Activated T-cell treated with anti-CD3 and anti-CD28 coated beads, Interleukin-2, amount 50 U/mL, for 72 hours (primary cell): ENCODE measurements at places on chromosomes 2 and 18. TPM values are rescaled to one million over a fixed set of nuclear protein-coding genes. Genes with fewer than 3 reads are reported as not detected.
A peak's percentile ranks its signal among the peaks of the same experiment; 100 is the strongest.

DNA sequence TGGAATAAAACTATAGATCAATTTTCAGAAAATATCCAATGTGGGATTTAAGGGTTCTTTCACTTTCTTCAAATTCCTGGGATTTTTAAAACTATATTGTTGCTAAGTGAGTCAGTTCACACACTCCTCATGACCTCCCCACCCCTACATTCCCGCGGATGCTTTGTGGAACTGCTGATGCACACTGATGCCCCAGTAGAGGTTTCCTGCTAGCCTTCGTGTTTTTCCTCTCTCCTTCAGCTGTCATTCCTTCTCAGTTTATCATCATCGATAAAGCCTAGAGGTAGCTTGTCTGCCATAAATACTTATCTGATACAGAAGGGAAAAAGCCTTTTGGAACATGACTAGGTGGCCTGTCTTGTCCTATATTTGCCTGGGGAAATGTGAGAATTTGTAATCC, 67.4 kb upstream of the GALNT5 start:
- no peaks in the 10 kb centered on the region for H3K4me1 ChIP-seq
- H3K4me3 ChIP-seq, result no peak overlapping the region
- no peak overlapping the region for H3K27ac ChIP-seq
- H3K36me3 ChIP-seq, result no peaks in the 10 kb centered on the region
- no peak for DNase-seq
- peaks cover 11% of the 10 kb centered on the region for H3K27me3 ChIP-seq

G6PC2 gene
- total RNA-seq, result not detected

SERPINB2 gene
- not detected for total RNA-seq

DNA sequence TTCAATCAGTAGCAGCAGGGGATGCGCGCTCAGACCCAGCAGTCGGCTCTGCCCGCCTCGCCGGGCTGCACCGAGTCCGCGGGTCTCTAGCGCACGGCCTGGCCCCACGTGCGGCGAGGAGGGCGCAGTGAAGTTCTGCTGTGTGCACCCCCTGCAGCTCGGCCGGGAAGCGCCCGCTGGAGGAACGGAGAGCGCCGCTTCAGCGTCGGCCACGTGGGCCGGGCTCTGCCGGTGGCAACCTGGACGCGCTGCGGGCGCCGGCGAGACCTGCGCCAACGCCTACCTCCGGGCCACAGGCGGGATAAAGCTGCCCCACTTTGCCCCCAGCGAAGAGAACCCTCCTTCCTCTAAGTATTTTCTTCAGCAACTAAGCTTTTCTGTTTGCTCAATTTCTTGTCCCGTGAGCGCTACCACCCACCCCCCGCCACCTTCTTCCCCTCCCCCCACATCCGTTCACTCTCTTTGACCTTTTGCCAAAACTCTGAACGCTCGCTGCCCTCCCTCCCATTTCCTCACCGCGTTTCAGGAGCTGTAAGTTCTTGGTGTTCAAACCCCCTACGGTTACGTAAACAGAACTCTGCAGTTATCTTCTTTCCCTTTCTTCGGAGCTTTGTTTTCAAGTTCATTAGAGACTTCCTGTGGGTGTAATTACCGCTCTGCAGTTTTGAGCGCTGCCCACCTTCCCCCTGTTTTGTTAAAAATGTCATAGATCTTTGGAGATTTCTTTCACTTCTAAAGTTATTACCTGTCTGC, 42.6 kb upstream of the EDAR start:
- peak overlapping the region; percentile 74 for H3K27ac ChIP-seq
- H3K36me3 ChIP-seq, result peaks cover 9% of the 10 kb centered on the region
- no peaks in the 10 kb centered on the region for H3K27me3 ChIP-seq
- peak overlapping the region; percentile 85 for H3K4me3 ChIP-seq
- peak; percentile 56 for DNase-seq

COL3A1 gene
- total RNA-seq, result not detected

DNA sequence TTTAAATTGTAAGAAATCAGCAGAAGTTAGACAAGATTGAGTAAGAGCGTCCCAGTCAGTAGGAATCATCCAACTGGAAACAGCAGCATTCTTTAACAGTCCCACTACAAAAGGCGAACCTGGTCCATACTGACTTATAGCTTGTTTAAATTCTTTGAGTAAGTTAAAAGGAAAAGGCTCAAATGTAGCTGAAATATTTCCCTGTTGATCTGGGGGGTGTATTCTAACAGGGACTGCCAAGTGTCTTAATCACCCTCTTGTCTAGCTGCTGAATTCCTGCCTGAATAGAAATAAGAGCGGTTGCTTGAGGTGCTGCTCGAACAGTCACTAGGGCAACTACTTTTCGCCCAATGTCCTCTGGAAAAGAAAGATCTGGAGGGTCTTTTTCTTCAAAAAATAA, 56.4 kb upstream of the FMNL2 start:
- DNase-seq, result no peak
- peaks cover 5% of the 10 kb centered on the region for H3K36me3 ChIP-seq
- peaks cover 11% of the 10 kb centered on the region for H3K27me3 ChIP-seq
- H3K4me1 ChIP-seq, result no peaks in the 10 kb centered on the region
- no peak overlapping the region for H3K4me3 ChIP-seq

DNA sequence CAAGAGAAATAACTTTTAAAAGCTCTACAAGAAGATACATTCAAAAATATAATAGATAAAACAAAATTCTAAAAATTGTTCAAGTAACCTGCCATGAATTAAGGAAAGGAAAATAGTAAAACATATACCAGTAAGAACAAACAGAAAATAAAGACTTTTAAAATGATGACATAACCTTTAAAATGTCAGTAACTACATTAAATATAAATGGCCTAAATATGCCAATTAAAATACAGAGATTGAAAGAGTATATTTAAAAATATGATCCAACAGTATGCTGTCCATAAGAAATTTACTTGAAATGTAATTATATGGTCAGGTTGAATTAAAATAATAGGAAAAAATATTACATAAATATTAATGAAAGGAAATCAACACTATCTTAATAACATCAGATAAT, 911.7 kb upstream of the POU3F3 start:
- H3K4me3 ChIP-seq, result no peak overlapping the region
- no peaks in the 10 kb centered on the region for H3K4me1 ChIP-seq
- H3K27ac ChIP-seq, result no peak overlapping the region
- no peaks in the 10 kb centered on the region for H3K27me3 ChIP-seq
- peaks cover 1% of the 10 kb centered on the region for H3K36me3 ChIP-seq
- DNase-seq, result no peak

GRCh38 chr18:23238651-23239349, 103.5 kb downstream of the CABLES1 start:
- H3K4me3 ChIP-seq, result peak overlapping the region; percentile 78
- H3K27ac ChIP-seq, result peak overlapping the region; percentile 85
- H3K27me3 ChIP-seq, result no peaks in the 10 kb centered on the region
- H3K36me3 ChIP-seq, result no peaks in the 10 kb centered on the region
- H3K4me1 ChIP-seq, result peaks cover 45% of the 10 kb centered on the region

XDH gene
- 0.07 TPM for total RNA-seq

TTC32 gene
- 39.4 TPM for total RNA-seq

GRCh38 chr2:96546321-96546720, 9.8 kb downstream of the ARID5A start:
- peak overlapping the region; percentile 94 for H3K4me3 ChIP-seq
- H3K36me3 ChIP-seq, result peaks cover 50% of the 10 kb centered on the region
- no peaks in the 10 kb centered on the region for H3K27me3 ChIP-seq
- peak overlapping the region; percentile 94 for H3K27ac ChIP-seq

- H3K4me3 ChIP-seq, result no peak overlapping the region
- no peaks in the 10 kb centered on the region for H3K36me3 ChIP-seq
- no peaks in the 10 kb centered on the region for H3K27me3 ChIP-seq
- DNase-seq, result no peak
- H3K27ac ChIP-seq, result no peak overlapping the region
These were observed 361.6 kb upstream of the TFPI start for GRCh38 chr2:187915810-187916209.

GRCh38 chr2:38613126-38613848, 10.6 kb upstream of the HNRNPLL start:
- no peak overlapping the region for H3K27ac ChIP-seq
- no peak overlapping the region for H3K4me3 ChIP-seq
- peaks cover 3% of the 10 kb centered on the region for H3K36me3 ChIP-seq
- H3K27me3 ChIP-seq, result peaks cover 12% of the 10 kb centered on the region
- peaks cover 75% of the 10 kb centered on the region for H3K4me1 ChIP-seq

TUBB8B gene
- total RNA-seq, result not detected

DNA sequence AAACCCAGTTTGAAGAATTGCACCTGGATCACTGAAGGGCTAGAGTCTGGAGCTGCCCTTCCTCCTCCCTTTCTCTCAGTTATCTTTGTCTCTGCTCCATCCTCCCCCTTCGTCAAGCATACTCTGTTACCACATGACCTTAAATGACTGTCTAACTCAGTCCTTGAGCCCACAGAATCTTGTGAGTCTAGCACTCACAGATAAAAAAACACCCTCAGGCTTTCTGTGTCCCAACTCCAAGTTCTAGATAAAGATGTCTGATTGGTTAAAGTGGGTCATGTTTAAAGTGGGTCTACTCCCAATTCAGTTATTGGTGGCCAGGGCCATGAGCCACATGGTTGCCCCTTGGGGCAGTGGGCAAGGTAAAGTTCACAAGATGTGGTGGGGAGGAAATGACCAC, 53.5 kb upstream of the CYP1B1 start:
- H3K4me3 ChIP-seq, result no peak overlapping the region
- DNase-seq, result no peak
- H3K27me3 ChIP-seq, result no peaks in the 10 kb centered on the region
- H3K27ac ChIP-seq, result no peak overlapping the region
- no peaks in the 10 kb centered on the region for H3K4me1 ChIP-seq
- peaks cover 7% of the 10 kb centered on the region for H3K36me3 ChIP-seq

DNA sequence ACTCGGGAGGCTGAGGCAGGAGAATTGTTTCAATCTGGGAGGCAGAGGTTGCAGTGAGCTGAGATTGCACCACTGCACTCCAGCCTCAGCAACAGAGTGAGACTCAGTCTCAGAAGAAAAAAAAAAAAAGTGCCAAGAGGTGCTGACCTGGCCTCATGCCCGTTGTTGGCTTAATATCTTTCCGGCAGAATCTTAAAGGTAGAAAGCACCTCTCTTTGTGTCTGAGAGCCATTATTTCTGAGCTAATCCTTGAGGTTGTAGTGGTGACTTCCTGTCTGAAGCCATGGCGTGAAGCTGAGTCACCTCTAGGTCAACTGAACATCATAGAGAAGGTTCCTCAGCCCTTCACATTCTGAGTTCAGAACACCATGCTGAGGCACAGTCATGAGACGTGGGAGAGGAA, 60.4 kb downstream of the WDSUB1 start:
- no peak overlapping the region for H3K27ac ChIP-seq
- DNase-seq, result peak; percentile 25
- H3K36me3 ChIP-seq, result no peaks in the 10 kb centered on the region
- H3K4me3 ChIP-seq, result no peak overlapping the region
- no peaks in the 10 kb centered on the region for H3K27me3 ChIP-seq

BOK gene
- total RNA-seq, result not detected

VWA3B gene
- total RNA-seq, result 0.21 TPM

DNA sequence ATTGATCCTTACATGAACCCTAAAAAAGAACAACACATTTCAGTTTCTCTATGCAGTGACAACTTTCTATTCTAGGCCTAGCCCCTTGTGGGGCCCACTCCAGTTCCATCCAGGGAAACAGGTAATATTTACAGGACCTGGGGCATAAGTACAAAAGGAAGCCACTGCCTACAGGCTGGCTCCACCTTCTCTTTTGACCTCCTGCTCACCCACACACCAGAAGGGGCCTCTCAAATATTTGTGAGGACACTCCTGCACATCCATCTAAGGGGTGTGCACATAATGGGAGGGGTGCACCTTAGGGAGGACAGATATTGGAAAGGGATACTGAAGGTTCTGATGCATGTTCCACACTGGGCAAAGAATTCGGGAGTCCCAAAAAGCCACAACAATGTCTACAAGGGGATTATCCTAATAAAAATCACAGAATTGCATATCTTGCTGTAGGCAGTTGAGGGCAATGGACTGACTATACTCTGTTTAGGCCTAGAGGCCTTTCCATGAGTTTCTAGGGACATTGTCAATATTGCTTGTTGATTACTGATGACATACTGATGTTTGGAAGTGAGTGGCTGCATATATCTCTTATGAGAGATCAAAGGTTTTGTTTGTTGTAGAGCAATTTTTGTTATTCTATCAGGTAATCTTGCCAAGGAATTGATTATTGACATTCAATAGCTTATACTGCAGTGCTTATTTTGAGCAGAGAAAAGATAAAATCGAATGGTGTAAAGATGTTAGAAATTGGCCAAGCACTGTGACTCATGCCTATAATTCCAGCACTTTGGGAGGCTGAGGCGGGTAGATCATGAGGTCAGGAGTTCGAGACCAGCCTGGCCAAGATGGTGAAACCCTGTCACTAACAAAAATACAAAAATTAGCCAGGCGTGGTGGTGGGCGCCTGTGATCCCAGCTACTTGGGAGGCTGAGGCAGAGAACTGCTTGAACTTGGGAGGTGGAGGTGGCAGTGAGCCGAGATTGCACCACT, 23.8 kb upstream of the HNRNPA3 start:
- H3K4me3 ChIP-seq, result no peak overlapping the region
- no peak for DNase-seq
- H3K27me3 ChIP-seq, result peaks cover 7% of the 10 kb centered on the region
- no peaks in the 10 kb centered on the region for H3K4me1 ChIP-seq
- H3K27ac ChIP-seq, result no peak overlapping the region
- no peaks in the 10 kb centered on the region for H3K36me3 ChIP-seq

GRCh38 chr2:217562871-217563480, 439.8 kb downstream of the TNS1 start:
- no peak overlapping the region for H3K27ac ChIP-seq
- H3K27me3 ChIP-seq, result no peaks in the 10 kb centered on the region
- no peaks in the 10 kb centered on the region for H3K36me3 ChIP-seq
- DNase-seq, result no peak

STARD7 gene
- total RNA-seq, result 225 TPM

TANC1 gene
- total RNA-seq, result 1.6 TPM

WBP1 gene
- 65.0 TPM for total RNA-seq

- no peak overlapping the region for H3K27ac ChIP-seq
- H3K36me3 ChIP-seq, result no peaks in the 10 kb centered on the region
- no peak overlapping the region for H3K4me3 ChIP-seq
- no peaks in the 10 kb centered on the region for H3K4me1 ChIP-seq
These were observed 588.9 kb upstream of the NRXN1 start for GRCh38 chr2:51620796-51621195.

GRCh38 chr2:28150236-28150915, 242.3 kb upstream of the FOSL2 start:
- H3K27me3 ChIP-seq, result no peaks in the 10 kb centered on the region
- peaks cover 17% of the 10 kb centered on the region for H3K36me3 ChIP-seq
- no peak for DNase-seq
- H3K4me1 ChIP-seq, result no peaks in the 10 kb centered on the region

GRCh38 chr2:182921234-182921633, 54.8 kb upstream of the FRZB start:
- peaks cover 2% of the 10 kb centered on the region for H3K36me3 ChIP-seq
- no peak for DNase-seq
- no peak overlapping the region for H3K4me3 ChIP-seq
- no peaks in the 10 kb centered on the region for H3K4me1 ChIP-seq
- no peaks in the 10 kb centered on the region for H3K27me3 ChIP-seq

DNA sequence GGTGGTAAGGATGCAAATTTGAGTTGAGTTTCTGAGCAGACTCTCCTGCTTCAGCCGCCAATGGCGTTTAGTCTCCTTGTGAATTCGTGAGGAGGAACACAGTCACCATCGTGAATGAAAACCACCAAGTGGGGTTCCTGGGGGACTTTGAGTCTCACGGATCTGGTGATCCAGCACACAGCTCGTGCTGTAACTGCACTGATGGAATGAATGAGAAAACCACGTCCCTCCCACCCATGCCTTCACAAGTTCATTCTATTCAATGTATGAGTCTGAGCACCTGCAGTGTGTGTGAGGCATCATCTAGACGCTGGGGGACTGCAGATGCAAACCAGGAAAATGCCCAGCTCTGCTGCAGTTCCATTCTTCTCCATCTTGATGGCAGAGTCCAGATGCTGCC, 127.9 kb downstream of the PIEZO2 start:
- H3K27me3 ChIP-seq, result no peaks in the 10 kb centered on the region
- H3K27ac ChIP-seq, result no peak overlapping the region
- DNase-seq, result no peak
- H3K36me3 ChIP-seq, result no peaks in the 10 kb centered on the region
- no peaks in the 10 kb centered on the region for H3K4me1 ChIP-seq

USP37 gene
- total RNA-seq, result 31.6 TPM
